Activated CD4-positive, alpha-beta T cell treated with anti-CD3 and anti-CD28 coated beads, Interleukin-10, Interleukin-2, amounts not matched to agents 100 ng/mL and 50 ng/mL, durations not matched to agents 16 hours and 8 hours (primary cell): ENCODE measurements at places on chromosomes 6 and 20.
A peak's percentile ranks its signal among the peaks of the same experiment; 100 is the strongest.

DNA sequence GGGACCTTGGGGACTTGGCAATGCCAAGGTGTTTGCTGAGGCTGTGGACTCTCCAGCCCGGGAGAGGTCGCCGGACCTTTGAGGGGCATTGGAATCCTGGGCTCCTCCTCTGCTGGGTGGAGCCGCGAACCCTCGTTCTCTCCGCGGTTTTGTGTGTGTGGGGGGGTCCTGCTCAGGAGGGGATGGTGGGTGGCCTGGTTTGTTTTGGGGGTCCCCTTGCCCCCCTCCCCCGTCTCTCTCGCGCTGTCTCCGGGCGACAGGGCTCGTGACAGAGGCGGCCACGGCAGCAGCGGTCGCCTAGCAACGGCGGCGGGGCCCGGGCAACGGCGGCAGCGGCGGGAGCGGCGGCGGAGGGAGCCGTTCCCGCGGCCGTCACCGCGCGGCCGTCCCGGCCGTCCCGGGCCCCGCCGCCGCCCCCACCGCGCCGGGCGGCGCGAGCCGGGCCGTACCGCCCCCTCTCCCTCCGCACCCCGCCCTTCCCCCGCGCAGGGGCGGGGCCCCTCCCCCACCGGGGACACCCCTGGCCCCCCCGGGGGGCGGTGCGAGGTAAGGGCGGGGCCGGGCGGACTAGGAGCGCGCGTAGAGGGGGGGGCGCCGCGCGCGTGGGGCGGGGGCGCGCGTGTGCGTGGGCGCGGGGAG lies 7.8 kb downstream of the SYNGAP1 start:
- peak; percentile 52 for DNase-seq

GRCh38 chr6:53796451-53796780 lies 1.6 kb downstream of the LRRC1 start:
- no peak for DNase-seq

- no peak for DNase-seq
Observed at GRCh38 chr20:32807706-32808105, 12.0 kb upstream of the MAPRE1 start.

- no peak for DNase-seq
Observed at GRCh38 chr20:44166477-44166876, 20.5 kb downstream of the JPH2 start.

GRCh38 chr20:16802652-16802935 lies 54.4 kb downstream of the OTOR start:
- DNase-seq, result no peak

DNA sequence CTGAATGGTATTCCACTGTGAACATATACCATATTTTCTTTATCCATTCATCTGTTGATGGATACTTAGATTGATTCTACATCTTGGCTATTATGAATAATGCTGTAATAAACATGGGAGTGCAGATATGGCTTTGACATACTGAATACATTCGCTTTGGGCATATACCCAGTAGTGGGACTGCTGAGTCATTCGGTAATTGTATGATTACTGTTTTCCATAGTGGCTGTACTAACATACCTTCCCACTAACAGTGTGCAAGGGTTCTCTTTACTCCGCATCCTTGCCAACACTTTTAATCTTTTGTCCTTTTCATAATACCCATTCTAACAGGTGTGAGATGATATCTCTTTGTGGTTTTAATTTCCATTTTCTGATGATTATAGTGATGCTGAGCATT lies 98.2 kb upstream of the ESR1 start:
- DNase-seq, result peak; percentile 70

GRCh38 chr6:147016440-147016839 lies 187.8 kb upstream of the STXBP5 start:
- peak; percentile 4 for DNase-seq

DNA sequence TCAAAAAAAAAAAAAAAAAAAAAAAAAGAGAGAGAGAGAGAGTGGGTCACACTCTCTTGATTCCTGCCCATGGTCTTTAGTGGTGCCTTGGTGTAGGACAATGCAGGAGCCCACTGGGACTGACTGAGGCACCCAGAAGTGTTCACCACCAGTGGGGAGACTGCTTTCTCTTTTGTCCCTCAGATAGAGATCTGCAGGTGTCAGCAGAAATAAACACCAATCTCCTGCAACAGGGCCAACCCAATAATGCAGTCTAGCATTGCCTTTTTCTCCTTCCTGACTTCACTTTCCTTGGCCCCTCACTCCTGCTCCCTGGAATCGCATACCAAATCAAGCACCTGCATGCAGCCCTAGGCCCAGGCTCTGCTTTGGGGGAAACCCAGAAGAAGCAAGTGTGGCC lies 39.0 kb upstream of the CCDC28A start:
- no peak for DNase-seq

GRCh38 chr20:39188266-39188765 lies 226.2 kb downstream of the DHX35 start:
- peak; percentile 1 for DNase-seq

GRCh38 chr6:75556240-75556639 lies 45.4 kb upstream of the SENP6 start:
- DNase-seq, result no peak

DNA sequence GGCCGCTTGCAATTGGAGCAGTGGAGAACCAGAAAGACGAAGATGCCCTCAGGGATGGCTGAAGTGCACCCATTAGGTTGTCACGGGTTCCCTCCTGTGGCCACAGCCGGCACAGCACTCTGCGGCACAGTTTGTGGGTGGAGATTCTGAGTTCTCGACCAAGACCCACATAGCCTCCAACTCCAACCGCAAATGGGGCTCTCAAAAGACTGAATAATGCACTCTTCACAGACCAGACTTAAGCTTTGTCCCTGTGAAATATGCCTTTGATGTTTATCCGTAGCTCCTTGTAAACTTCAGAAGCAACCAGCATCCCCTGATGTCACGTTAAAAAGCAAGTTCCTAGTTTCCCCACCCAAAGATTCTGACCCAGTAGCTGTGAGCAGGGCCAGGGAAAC lies 934 bp upstream of the CST9 start:
- peak; percentile 72 for DNase-seq

DNA sequence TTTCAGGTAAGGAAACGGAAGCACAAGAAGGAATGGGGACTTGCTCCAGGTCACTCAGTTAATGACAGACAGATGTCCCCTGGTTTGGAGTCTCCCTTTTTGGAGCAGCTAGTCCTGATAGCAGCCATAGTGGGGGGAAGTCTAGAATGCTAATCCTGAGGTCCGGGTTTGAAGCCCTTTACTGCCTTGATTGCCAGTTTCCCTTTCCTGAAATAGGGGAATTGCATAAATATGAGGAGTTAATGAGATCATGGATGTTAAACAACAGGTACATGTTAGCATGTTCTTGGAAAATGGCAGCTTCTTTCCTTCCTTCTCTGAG lies 341 bp upstream of the TTPAL start:
- no peak for DNase-seq

DNA sequence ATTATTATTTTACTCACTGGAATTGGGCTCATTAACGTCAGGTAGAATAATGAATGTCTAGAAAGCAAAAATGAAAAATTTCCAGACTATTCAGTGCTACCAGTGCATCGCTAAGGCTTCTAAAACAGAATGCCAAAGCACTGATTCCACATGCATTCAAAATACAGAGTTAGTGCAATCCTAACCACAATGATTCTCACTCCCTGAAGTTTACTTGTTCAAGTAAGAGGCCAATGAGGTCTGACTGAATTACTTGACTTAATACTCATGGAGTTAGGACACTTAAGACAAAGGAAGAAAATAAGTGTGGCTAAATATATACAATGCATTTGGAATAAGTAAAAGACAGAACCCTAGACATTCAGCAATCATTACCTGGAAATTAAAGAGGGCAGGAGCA lies 220.5 kb downstream of the PKHD1 start:
- no peak for DNase-seq

DNA sequence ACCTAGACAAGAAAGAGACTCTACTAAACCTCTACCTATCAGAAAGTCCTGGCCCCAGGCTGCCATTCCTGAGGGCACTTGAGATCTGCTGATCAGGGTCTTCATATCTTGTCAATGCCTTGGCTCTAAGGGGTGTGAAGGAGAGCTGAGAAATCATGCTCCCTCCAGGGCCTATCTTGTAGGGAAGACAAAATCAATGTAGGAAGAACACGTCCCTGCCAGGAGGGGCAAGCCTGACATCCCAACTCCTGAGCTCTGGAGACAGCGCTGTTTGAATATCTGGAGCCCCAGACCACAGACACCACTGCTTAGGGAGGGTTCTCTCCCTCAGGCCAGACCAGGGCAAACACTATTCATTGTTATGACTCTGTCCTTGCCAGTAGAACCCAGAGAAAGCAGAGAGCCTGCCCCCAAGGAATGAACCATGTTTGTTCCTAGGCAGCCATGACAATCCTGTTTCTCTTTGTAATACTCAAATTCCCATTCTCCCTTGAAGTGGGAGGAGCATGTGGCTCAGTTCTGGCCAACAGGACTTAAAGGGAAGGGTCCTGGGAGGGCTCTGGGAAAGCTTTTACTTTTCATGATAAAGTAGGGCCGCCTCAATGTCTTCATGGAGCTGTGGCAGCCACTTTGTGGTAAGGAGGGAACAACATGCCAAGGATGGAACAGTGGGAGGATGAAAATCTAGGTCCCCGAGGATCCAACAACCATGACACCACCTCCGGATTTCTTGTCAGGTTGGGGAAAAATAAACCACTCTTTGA lies 1.8 kb upstream of the FASTKD5 start:
- DNase-seq, result no peak

DNA sequence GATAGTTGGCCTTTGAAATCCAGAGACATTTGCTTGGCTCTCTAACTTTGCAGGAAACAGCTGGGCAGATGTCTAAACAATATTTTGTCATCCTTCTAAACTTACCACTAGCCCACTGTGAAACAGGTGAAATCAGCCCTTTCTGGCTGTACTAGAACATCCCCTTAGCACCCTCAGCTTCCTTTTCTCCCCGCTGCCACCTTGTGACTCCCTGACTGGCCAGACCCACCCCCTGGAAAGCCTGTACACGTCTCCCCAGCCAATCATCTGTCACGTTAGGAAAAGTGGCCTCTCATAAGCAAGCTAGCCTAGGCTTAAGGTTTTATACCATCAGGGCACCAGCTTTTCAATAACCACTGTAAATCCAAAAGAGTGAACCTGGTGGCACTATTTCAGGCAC lies 88.6 kb upstream of the E2F3 start:
- DNase-seq, result no peak

DNA sequence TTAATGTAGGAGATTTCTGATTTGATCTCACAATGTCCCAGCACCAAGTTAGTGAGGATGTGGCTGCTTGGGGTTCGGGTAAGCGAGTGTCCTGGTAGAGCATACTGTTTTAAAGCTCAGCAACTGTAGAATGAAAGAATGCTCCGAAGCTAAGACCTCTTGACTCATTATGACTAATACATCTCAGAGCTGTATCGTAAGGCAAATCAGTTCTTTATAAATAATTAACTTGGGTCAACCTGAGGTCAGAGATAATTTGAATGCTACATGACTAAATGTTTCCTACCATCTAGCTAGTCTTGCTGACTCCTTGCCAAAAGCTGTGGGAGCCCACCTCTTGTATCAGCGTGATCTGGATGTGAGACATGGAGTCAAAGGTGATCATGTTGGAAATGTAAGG lies 128.8 kb upstream of the PDE7B start:
- DNase-seq, result no peak

DNA sequence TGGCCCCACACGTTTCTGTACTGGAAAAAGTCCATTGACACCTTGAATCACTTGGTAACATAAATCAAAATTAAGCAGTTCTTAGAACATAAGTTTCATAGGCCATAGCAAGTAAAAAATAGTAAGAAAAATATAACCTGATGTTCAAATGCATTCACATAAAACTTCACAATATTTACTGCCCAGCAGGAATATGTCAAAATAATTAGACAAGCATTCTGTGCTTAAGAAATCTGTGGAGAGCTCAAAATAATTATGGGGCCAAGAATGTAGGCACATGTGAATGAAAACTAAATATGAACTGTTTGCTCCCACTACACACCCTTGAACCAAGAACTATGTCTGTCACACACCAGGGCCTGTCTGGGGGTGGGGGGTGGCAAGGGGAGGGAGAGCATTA lies 70.8 kb downstream of the IPCEF1 start:
- DNase-seq, result no peak

GRCh38 chr20:3716195-3716834 lies 3.9 kb upstream of the SIGLEC1 start:
- DNase-seq, result peak; percentile 44

DNA sequence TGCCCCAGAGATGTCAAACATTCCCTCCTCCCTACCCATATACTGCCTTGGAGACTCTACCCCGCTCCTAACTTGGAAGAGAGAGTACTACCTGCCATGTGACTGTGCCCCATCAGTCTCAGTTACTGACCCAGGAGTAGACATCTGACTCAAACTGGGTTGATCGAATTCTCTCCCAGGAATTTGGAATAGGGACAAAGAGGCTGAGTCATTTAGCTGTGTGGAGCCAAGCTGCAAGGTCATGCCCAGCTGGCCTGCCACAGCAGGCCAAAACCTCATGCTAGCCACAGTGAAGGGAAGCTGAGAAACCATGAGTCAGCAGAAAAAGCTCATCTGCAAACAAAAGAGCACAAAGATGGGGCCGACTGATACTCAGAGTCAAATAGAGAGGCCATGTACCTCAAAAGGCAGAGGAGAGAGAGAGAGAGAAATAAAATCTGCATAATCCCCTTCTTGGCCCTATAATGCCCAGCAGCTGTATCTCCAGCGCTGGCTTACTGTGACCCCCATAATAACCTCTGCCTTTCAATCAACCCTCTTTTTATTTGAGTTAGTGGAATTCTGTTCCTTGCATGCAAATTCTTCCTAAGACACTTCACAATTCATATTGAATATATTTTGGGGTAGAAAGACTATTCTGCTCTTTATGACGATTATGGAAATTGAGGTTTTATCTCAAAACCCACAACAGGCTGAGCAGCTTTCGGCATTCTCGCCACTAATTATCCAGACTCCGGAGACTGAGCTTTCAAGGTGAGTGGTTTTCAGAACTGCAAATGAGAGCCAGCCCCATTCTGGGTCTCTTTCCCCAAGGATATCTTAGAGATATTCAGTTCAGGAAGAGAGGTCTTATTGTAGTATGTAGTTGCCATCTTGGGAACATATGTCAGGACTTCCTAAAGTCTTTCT lies 21.4 kb upstream of the AKIRIN2 start:
- DNase-seq, result peak; percentile 86

- DNase-seq, result no peak
Observed at GRCh38 chr6:39876826-39877225, 57.4 kb downstream of the MOCS1 start.

GRCh38 chr6:3457710-3458602 lies 1.1 kb upstream of the SLC22A23 start:
- DNase-seq, result no peak

GRCh38 chr20:41877911-41878310 lies 259.7 kb upstream of the CHD6 start:
- DNase-seq, result no peak

GRCh38 chr6:90286884-90287488 lies 9.7 kb downstream of the BACH2 start:
- peak; percentile 77 for DNase-seq
